ENCODE measurements at places on chromosomes 4 and X. TPM values are rescaled to one million over a fixed set of nuclear protein-coding genes. Genes with fewer than 3 reads are reported as not detected.

Gene FAAH2
- not detected for total RNA-seq

Gene EDA2R
- total RNA-seq: 13.2 TPM

Gene CORIN
- total RNA-seq: 2.0 TPM

Gene SGCB
- total RNA-seq: 21.1 TPM

Gene HERC6
- 4.3 TPM for total RNA-seq

All from cardiac ventricle fibroblast (primary cell).